ENCODE measurements at places on chromosomes 1 and 21. TPM values are rescaled to one million over a fixed set of nuclear protein-coding genes. Genes with fewer than 3 reads are reported as not detected.

IGSF9 gene
- total RNA-seq, result not detected

DNA sequence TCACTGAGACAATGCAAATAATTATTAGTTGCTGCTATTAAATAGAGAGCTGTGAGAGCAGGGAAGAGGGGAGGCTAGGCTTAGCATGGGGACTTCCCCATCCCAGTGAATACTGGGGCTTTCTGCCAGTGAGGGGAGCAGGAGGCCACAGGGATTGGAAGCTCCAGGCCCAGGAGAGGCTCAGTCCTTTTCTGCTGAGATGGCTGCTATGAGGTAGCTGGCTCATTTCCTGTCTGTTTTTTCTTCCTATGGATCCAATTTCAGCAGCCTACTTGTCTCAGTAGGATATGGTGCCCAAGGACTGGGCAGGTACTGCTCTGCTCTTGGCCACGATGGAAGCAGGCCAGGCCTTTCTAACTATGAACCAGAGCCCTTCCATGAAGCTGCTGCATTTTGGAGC lies 10.0 kb downstream of the STMN1 start:
- no peak for DNase-seq

DNA sequence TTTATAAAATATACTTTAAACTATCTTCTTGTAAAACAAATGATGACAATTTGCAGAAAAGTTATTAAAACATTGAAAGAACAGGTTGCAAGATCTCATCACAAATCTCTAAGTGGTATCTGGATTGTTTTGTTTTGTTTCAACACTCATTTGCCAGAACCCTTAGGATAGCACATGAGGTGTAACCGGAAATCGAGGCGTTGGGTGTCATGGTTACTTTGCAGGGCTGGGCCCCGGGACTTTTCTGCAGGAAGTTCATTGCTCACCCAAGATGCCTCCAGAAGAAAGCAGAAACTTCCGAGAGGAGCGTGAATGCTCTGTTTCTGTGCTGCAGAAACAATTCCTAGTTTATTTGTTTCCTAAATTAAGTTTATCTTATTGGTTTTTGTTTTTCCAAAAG lies 2.5 kb downstream of the DISC1 start:
- no peak for DNase-seq

HSPB7 gene
- total RNA-seq, result 343 TPM

DNA sequence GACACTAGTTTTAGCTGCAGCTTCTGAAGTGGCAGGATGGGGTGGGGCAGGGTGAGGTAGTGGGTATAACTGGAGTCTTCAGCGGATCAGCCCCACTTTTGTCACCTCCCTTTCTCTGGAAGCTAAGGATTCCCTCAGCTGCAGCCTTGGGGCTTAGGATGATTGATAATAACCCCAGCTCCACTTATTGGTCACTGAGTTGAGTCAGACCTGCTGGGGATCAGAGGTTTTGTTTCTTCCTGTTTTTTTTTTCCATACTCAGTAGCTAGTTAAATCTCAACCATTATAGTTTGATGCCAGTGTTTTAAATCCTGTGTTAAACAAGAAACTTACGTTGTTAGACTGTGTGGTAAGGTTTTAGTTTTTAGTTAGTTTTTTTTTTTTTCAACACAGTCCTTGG lies 57.2 kb downstream of the LAMC1 start:
- DNase-seq, result no peak
